ENCODE measurements at places on chromosomes 1 and 21. TPM values are rescaled to one million over a fixed set of nuclear protein-coding genes. Genes with fewer than 3 reads are reported as not detected.

OLIG1 gene
- not detected for total RNA-seq

SEC16B gene
- total RNA-seq = 5.7 TPM

OR2G6 gene
- not detected for total RNA-seq

PBX1 gene
- total RNA-seq = 53.2 TPM

TCEANC2 gene
- total RNA-seq = 3.1 TPM

LCE2A gene
- not detected for total RNA-seq

PEX19 gene
- total RNA-seq = 30.3 TPM

HTR6 gene
- total RNA-seq = not detected

ZNF697 gene
- 13.6 TPM for total RNA-seq

IL19 gene
- total RNA-seq = not detected

LCE2B gene
- not detected for total RNA-seq

LRRC53 gene
- total RNA-seq = not detected

LENEP gene
- total RNA-seq = not detected

CRP gene
- total RNA-seq = not detected

GADD45A gene
- total RNA-seq = 11.0 TPM

GRIK1 gene
- total RNA-seq = 1.0 TPM

EPS8L3 gene
- not detected for total RNA-seq

CAPN2 gene
- 78.8 TPM for total RNA-seq

KCNJ9 gene
- total RNA-seq = not detected

MROH9 gene
- not detected for total RNA-seq

ABL2 gene
- total RNA-seq = 8.9 TPM

MNDA gene
- 4.7 TPM for total RNA-seq

CNTN2 gene
- total RNA-seq = 2.6 TPM

HSD11B1 gene
- total RNA-seq = not detected

AMY1A gene
- not detected for total RNA-seq

ATP6V1G3 gene
- total RNA-seq = not detected

RXFP4 gene
- total RNA-seq = not detected

RBM11 gene
- not detected for total RNA-seq

SYTL1 gene
- under 0.01 TPM for total RNA-seq

ADAM15 gene
- 33.9 TPM for total RNA-seq

CCNL2 gene
- 55.3 TPM for total RNA-seq

PTPN22 gene
- 1.0 TPM for total RNA-seq
